Hepatocyte (in vitro differentiated cells): ENCODE measurements at places on chromosomes 16 and 17. TPM values are rescaled to one million over a fixed set of nuclear protein-coding genes. Genes with fewer than 3 reads are reported as not detected.

The TRPV2 gene
- 10.1 and 15.2 TPM in 2 replicates for polyA plus RNA-seq

DNA sequence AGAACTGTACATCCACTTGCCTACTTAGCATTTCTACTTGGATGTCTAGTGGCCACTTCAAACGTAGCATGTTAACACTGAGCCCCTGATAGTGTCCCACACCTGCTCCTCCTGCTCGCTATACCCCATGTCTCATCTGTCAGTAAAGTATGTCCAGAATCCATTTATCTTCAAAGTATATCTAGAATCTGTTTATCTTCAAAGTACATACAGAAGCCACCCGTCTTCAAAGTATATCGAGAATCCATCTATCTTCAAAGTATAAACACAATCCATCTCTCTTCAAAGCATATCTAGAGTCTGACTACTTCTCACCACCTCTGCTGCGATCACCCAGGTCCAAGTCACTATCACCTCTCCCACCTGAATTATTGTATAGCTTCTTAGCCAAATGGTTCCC is 43.8 kb downstream of the MYO1D start:
- DNase-seq, result no peak

The COA3 gene
- 219 and 252 TPM in 2 replicates for polyA plus RNA-seq

DNA sequence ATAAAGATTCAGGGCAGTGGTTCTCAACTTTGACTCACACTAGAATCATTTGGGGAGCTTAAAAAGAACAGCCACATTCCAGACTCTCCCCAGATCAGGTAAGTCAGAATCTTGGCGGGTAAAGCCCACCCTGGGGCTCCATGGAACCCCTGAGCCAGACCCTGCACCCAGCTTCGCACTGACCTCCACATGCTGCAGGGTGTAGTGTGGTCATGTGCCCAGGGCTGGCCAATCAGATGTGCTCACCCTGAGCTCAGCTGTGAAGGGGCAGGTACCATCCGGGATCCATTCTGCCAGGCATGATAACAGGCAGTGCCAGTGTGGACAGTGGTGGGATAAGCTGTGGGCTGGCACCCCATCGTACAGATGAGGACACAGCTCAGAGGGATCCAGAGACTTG is 28.1 kb upstream of the MED9 start:
- DNase-seq, result no peak
